ENCODE measurements at places on chromosomes 6 and 20. TPM values are rescaled to one million over a fixed set of nuclear protein-coding genes. Genes with fewer than 3 reads are reported as not detected.

GRCh38 chr6:157217894-157218370 lies 105.4 kb downstream of the TMEM242 start:
- H3K36me3 ChIP-seq: no peaks in the 10 kb centered on the region
- H3K27ac ChIP-seq: no peak overlapping the region
- no peak overlapping the region for H3K4me3 ChIP-seq
- H3K27me3 ChIP-seq: no peaks in the 10 kb centered on the region
- no peaks in the 10 kb centered on the region for H3K4me1 ChIP-seq

GRCh38 chr6:135901774-135902524 lies 50.4 kb downstream of the PDE7B start:
- H3K36me3 ChIP-seq: no peaks in the 10 kb centered on the region
- peak; percentile 70 for DNase-seq
- H3K27ac ChIP-seq: peak overlapping the region; percentile 44

DNA sequence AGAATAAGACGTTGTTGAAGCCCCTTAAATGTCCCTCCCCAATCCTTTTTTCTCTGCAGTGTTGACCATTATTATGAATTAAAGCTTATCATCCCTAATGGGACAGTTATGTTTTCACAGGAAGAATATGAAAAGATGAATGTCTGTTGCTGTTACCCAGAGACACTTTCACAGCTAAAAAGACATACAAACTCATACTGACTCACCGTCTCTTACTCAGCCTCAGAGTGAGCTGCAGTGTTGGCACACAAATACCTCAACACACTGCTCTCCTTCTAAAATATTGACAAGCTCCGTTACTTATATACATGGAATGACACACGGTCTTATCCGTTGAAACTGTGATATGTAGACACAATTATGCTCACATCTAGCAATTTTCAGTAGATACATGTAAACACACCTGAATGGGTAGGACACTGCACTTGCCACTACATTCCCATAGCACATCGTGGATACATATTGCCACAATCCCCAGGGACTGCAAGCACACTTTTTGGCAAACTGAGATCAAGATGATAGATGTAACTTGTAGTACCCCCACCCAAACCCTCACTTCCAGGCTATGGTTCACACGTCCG lies 9.6 kb upstream of the SAPCD1 start:
- no peak overlapping the region for H3K4me3 ChIP-seq
- H3K27ac ChIP-seq: no peak overlapping the region
- no peaks in the 10 kb centered on the region for H3K4me1 ChIP-seq
- no peaks in the 10 kb centered on the region for H3K36me3 ChIP-seq
- no peaks in the 10 kb centered on the region for H3K27me3 ChIP-seq

- H3K4me3 ChIP-seq: peak overlapping the region; percentile 57
- peaks cover 10% of the 10 kb centered on the region for H3K4me1 ChIP-seq
- H3K27ac ChIP-seq: peak overlapping the region; percentile 93
- no peaks in the 10 kb centered on the region for H3K36me3 ChIP-seq
- peak; percentile 52 for DNase-seq
Observed at GRCh38 chr6:75206576-75207342, 906 bp upstream of the COL12A1 start.

GRCh38 chr20:58238490-58238889 lies 10.0 kb upstream of the ANKRD60 start:
- H3K36me3 ChIP-seq: no peaks in the 10 kb centered on the region
- no peak for DNase-seq
- H3K27me3 ChIP-seq: no peaks in the 10 kb centered on the region
- H3K4me3 ChIP-seq: no peak overlapping the region

- H3K27me3 ChIP-seq: no peaks in the 10 kb centered on the region
- DNase-seq: no peak
- H3K4me3 ChIP-seq: no peak overlapping the region
- peaks cover 1% of the 10 kb centered on the region for H3K4me1 ChIP-seq
- H3K36me3 ChIP-seq: no peaks in the 10 kb centered on the region
Observed at GRCh38 chr6:134346932-134347545, 29.1 kb upstream of the SGK1 start.

GRCh38 chr6:121451250-121451649 lies 15.8 kb downstream of the GJA1 start:
- no peaks in the 10 kb centered on the region for H3K27me3 ChIP-seq
- no peak for DNase-seq
- no peaks in the 10 kb centered on the region for H3K36me3 ChIP-seq
- no peak overlapping the region for H3K4me3 ChIP-seq

- H3K27ac ChIP-seq: no peak overlapping the region
- H3K4me1 ChIP-seq: no peaks in the 10 kb centered on the region
- DNase-seq: peak; percentile 61
- no peaks in the 10 kb centered on the region for H3K36me3 ChIP-seq
- H3K27me3 ChIP-seq: no peaks in the 10 kb centered on the region
Observed at GRCh38 chr20:43537921-43538877, 20.6 kb upstream of the SGK2 start.

- no peaks in the 10 kb centered on the region for H3K4me1 ChIP-seq
- no peak for DNase-seq
- no peak overlapping the region for H3K4me3 ChIP-seq
- no peaks in the 10 kb centered on the region for H3K36me3 ChIP-seq
- no peaks in the 10 kb centered on the region for H3K27me3 ChIP-seq
Observed at GRCh38 chr20:6671829-6672228, 95.7 kb upstream of the BMP2 start.

- H3K27me3 ChIP-seq: no peaks in the 10 kb centered on the region
- peak overlapping the region; percentile 68 for H3K4me3 ChIP-seq
- peaks cover 5% of the 10 kb centered on the region for H3K4me1 ChIP-seq
- peak overlapping the region; percentile 26 for H3K27ac ChIP-seq
Observed at GRCh38 chr6:37696220-37696840, 1.4 kb downstream of the MDGA1 start.

DNA sequence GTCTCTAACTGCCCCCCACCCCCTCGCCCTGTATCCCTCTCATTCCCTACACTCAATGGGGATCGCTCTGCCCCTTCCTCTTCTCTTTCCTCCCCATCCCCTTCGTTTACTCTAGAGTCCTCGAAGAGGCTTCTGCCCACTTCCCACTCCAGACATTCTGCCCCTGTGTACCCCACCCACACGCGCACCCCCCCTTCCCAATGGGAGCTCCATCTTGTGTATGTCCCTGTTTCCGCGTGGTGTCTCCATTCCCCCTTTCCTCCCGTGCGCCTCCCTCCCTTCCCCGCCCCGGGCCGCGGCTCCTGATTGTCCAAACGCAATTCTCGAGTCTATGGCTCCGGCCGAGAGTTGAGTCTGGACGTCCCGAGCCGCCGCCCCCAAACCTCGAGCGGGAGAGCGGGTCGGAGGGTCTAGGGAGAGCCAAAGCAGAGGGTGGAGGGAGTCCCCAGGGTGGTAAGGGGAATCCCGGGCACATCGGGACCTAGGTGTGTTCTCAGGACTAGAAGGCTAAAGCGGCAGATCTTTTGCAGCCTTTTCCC lies 679 bp upstream of the RING1 start:
- peak overlapping the region; percentile 88 for H3K27ac ChIP-seq
- peaks cover 21% of the 10 kb centered on the region for H3K4me1 ChIP-seq
- H3K27me3 ChIP-seq: no peaks in the 10 kb centered on the region
- DNase-seq: peak; percentile 71

- H3K4me3 ChIP-seq: no peak overlapping the region
- no peaks in the 10 kb centered on the region for H3K4me1 ChIP-seq
- DNase-seq: no peak
Observed at GRCh38 chr6:20260360-20260759, 48.1 kb upstream of the MBOAT1 start.

GRCh38 chr20:23166563-23166962 lies 80.4 kb upstream of the CD93 start:
- no peaks in the 10 kb centered on the region for H3K27me3 ChIP-seq
- peaks cover 2% of the 10 kb centered on the region for H3K4me1 ChIP-seq
- no peak overlapping the region for H3K27ac ChIP-seq
- DNase-seq: no peak
- no peak overlapping the region for H3K4me3 ChIP-seq

DNA sequence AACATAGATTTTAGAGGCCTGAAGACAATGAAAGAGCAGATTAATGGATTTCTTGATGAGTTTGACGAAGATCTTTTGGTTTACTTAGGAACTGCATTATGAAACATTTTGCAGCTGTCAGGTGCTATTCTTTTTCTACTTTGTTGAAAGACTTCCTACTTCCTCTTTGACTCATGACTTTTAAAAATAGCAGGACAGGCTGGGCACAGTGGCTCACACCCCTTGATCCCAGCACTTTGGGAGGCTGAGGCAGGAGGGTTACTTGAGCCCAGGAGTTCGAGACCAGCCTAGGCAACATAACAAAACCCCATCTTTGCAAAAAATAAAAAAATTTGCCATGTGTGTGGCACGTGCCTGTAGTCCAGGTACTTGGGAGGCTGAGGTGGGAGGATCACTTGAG lies 52.0 kb downstream of the ITCH start:
- no peak overlapping the region for H3K4me3 ChIP-seq
- H3K27ac ChIP-seq: no peak overlapping the region
- H3K27me3 ChIP-seq: no peaks in the 10 kb centered on the region

- H3K36me3 ChIP-seq: no peaks in the 10 kb centered on the region
- H3K4me1 ChIP-seq: no peaks in the 10 kb centered on the region
- H3K4me3 ChIP-seq: no peak overlapping the region
- no peak overlapping the region for H3K27ac ChIP-seq
Observed at GRCh38 chr20:57535297-57535696, 10.4 kb upstream of the CTCFL start.

GRCh38 chr6:17892097-17892686 lies 95.2 kb downstream of the KIF13A start:
- H3K27me3 ChIP-seq: no peaks in the 10 kb centered on the region
- H3K4me3 ChIP-seq: no peak overlapping the region
- H3K36me3 ChIP-seq: no peaks in the 10 kb centered on the region
- DNase-seq: no peak
- no peaks in the 10 kb centered on the region for H3K4me1 ChIP-seq
- H3K27ac ChIP-seq: no peak overlapping the region

DNA sequence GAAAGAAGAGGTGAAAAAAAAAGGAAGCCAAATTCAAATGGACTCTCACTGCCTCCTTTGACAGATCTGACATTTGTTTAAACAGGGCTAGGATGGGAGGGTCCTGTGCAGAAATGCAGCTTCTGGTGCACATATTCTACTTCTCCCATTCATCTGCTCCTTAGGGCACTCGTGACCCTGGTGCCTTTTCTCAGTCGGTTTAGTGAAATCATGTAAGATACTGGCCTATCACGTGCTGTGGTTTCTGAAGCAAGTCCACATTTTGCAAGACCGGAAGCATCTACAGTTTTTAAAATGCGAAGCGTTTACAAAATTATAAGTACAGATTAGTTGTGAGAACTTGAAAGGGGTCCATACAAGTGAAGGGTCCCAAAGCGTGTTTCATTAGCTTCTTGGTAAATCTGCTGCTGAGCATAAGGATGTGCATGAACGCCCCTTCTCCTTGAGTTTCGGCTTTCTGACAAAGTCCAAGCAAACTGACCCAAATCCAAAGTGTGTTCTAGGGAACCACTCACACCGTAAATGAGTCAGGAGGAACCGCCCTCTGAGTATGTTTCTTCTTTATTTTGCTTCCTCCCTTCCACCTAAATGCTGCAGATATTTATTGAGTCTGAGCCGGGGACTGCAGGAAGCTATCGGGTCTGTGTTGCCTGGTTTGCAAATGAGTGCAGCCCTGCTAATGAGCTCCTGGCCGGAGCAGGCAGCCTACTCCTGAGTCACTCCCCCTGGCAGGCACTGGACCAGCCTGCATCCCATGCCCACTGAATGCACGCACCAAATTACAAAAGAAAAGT lies 323.8 kb upstream of the JARID2 start:
- H3K4me1 ChIP-seq: peaks cover 6% of the 10 kb centered on the region
- no peak overlapping the region for H3K27ac ChIP-seq
- H3K4me3 ChIP-seq: no peak overlapping the region
- no peak for DNase-seq

DNA sequence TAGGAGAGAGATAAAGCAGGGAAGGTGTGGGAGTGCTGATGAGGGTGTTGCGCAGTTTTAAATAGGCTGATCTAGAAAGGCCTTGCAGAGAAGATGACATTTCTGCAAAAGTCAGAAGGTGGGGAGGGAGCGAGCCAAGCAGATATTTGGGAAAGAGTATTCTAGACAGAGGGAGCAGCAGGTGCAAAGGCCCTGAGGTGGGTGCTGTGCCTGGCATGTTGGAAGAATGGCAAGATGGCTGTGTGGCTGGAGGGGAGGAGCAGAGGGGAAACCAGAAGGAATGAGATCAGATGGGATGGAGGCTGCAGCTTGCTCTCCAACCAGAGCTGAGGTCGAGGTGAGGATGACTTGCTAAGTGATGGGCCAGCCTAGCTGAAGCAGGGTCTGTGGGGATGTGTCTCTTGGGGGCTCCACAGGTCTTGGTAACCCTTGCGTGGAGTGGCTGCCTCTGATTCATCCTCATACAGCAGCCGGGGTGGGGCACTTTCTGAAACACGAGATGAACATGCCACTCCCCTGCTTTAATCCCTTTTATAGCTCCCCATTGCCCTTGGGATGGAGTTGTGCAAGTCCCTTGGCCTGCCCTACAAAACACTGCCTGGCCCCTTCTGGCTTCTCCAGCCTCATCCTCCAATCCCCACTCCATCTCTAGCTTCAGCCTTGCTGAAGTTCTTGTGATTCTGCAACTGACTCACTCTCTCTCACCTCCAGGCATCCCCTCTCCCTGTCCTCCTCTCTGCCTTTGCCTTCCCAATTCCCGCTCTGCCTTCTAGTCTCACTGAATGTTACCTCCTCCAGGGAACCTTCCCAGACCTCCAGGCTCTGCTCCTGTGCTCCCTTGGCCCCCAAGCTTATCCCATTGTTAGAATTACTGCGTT lies 94.1 kb downstream of the CDH22 start:
- no peak overlapping the region for H3K4me3 ChIP-seq
- H3K36me3 ChIP-seq: no peaks in the 10 kb centered on the region
- no peaks in the 10 kb centered on the region for H3K4me1 ChIP-seq
- no peak overlapping the region for H3K27ac ChIP-seq
- no peak for DNase-seq

- H3K4me1 ChIP-seq: no peaks in the 10 kb centered on the region
- H3K4me3 ChIP-seq: no peak overlapping the region
- H3K27ac ChIP-seq: no peak overlapping the region
- no peaks in the 10 kb centered on the region for H3K36me3 ChIP-seq
Observed at GRCh38 chr6:162942866-162943265, 215.1 kb downstream of the PACRG start.

- H3K4me3 ChIP-seq: peak overlapping the region; percentile 51
- H3K4me1 ChIP-seq: no peaks in the 10 kb centered on the region
- H3K27me3 ChIP-seq: no peaks in the 10 kb centered on the region
- H3K36me3 ChIP-seq: no peaks in the 10 kb centered on the region
Observed at GRCh38 chr6:20403766-20404640, 2.3 kb downstream of the E2F3 start.

DNA sequence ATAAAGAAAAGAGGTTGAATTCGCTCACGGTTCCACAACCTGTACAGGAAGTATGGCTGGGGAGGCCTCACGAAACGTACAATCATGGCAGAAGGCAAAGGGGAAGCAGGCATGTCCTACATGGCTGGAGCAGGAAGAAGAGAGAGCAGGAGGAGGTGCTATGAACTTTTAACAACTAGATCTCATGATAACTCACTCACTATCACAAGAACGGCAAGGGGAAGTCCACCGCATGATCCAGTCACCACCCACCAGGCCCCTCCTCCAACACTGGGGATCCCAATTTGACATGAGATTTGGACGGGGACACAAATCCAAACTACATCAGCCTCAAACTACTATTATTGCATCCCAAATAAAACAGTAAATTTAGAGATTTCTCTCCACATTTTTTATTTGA lies 53.6 kb upstream of the CST7 start:
- H3K4me3 ChIP-seq: no peak overlapping the region
- no peak for DNase-seq
- H3K27me3 ChIP-seq: no peaks in the 10 kb centered on the region
- H3K36me3 ChIP-seq: no peaks in the 10 kb centered on the region
- no peak overlapping the region for H3K27ac ChIP-seq
- H3K4me1 ChIP-seq: no peaks in the 10 kb centered on the region

ZNF165 gene
- 0.61 TPM for polyA plus RNA-seq

ACSS1 gene
- 13.1 TPM for polyA plus RNA-seq

PTGIS gene
- 42.4 TPM for polyA plus RNA-seq

CCN6 gene
- not detected for polyA plus RNA-seq

RIMS1 gene
- polyA plus RNA-seq: 0.73 TPM

ADTRP gene
- polyA plus RNA-seq: 0.37 TPM

DEFB124 gene
- polyA plus RNA-seq: not detected
